Heart right ventricle (tissue), 16 donors: ENCODE measurements at places on chromosomes 13 and 19. TPM values are rescaled to one million over a fixed set of nuclear protein-coding genes. Genes with fewer than 3 reads are reported as not detected.
A peak's percentile ranks its signal among the peaks of the same experiment; 100 is the strongest.

SPIB gene
- not detected for polyA plus RNA-seq

- peak; percentile 89 for DNase-seq
Measured at GRCh38 chr19:41426952-41427646, at the start of gene B3GNT8. B3GNT8 (minus strand) TSS chr19:41427374; CDS start chr19:41426778, 596 bp downstream.

GRCh38 chr19:53819861-53820260 is 4.3 kb downstream of the NLRP12 start:
- no peak for DNase-seq

LENG9 gene
- polyA plus RNA-seq: 2.6 TPM

CABP5 gene
- not detected for polyA plus RNA-seq

DNA sequence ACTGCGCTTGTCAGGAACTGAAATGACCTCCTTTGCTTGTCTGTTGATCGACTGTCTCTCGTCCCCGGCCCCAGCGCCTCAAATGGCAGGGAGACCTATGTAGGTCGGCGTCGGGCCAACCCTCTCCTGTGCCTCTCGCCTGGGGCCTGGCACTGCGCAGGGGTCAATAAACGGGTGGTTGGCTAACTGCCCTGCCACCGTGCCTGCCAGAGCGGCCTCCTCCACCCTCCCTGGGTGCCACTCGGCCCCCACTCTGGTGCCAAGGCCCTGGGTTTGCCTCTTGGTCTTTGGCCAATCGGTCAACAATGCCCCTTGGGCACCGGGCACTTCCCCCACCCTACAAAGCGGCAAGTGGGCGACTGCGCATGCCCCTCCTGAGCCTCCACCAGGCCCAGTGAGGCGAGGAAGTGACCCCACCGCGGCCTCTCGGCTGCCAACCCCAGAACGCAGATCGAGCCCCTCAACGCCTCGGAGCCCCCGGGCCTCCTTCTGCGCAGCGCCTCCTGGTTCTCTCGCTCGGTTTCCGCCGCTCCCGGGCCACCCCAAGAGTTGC is 1.1 kb downstream of the KEAP1 start:
- peak; percentile 86 for DNase-seq

SHISA2 gene
- polyA plus RNA-seq: 0.22 TPM

DNA sequence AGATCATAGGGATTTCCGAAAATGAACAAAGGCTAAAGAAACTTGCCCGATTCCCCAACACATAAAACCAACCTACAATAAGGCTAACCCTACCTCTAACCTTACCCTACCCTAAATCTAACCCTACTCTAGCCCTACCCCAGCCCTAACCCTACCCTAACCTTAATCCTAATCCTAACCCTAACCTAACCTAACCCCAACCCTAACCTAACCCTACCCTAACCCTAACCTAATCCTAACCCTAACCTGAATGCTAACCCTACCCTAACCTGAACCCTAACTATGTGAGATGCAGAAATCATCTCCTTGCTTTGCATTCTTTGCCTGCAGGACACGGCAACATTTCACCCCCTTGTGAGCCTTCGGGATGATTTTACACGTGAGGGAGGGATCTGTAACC is 67.6 kb upstream of the SOX1 start:
- DNase-seq: no peak

- no peak for DNase-seq
Measured at GRCh38 chr13:23561261-23561660, 9.0 kb upstream of the TNFRSF19 start.

DNA sequence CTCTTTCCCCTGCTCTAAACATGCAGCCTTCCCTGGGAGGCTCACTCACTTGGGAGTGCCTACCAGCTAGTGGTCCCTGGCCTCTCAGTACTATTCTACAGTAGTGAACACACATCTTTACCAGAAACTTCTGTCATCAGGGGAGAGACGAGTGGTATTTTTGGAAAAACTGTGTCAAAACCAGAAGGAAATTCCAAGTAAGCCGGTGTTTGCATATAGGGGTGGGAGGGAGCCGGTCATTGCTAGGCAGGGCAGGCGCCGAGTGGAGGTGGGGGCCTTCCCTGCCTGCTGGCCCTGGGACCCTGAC is 7.0 kb downstream of the RPS9 start:
- no peak for DNase-seq

GRCh38 chr19:48867123-48867745 is 1.2 kb downstream of the PLEKHA4 start:
- DNase-seq: no peak

DNA sequence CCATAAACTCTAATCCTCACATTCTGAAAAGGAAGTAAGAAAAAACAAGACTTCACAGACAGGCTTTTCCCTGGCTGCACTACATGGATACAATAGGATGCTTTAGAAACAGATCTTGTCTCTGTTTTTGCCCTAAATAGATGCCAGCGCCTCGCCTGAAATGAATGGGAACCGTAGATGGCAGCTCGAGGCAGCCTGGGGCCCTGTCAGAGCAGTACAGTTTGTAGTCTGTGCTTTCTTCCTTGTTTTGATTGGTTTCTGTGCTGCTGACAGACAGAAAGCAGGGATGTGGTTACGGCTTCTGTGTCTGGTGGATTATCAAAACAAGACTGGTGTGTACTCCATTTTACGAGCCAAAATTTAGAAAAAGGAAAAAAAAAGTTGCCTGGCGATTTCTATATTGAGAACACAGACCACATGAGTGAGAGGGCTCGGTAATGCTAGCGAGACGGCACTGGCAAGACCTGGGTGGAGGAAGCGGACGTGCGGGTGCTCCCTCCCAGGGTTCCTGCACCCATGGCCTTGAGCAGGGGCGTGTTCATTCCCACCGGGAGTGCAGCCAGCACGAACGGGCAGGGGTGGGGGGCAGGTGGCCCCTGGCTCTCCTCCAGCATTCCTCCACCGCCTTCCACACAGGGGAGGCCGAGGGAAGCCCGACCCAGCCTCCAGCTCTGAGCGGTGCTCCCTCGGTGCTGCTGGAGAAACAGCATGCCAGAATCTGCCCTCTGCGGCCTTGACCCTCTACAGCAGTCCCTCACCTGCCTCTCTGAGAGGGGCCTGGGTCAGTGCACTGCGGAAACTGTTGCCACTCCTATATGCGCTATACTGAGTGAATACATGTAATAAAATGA is 37.6 kb upstream of the C1QTNF9 start:
- DNase-seq: peak; percentile 83

- no peak for DNase-seq
Measured at GRCh38 chr19:56930647-56931535, 90.4 kb upstream of the PEG3 start.

PALM3 gene
- polyA plus RNA-seq: not detected

- no peak for DNase-seq
Measured at GRCh38 chr13:39486758-39487157, 116.2 kb downstream of the LHFPL6 start.

CYP4F3 gene
- polyA plus RNA-seq: 0.01 TPM

GRCh38 chr19:3284759-3285646 is 60.5 kb downstream of the CELF5 start:
- DNase-seq: no peak

- DNase-seq: no peak
Measured at GRCh38 chr13:54415753-54416366, 1387.2 kb downstream of the OLFM4 start.

DNA sequence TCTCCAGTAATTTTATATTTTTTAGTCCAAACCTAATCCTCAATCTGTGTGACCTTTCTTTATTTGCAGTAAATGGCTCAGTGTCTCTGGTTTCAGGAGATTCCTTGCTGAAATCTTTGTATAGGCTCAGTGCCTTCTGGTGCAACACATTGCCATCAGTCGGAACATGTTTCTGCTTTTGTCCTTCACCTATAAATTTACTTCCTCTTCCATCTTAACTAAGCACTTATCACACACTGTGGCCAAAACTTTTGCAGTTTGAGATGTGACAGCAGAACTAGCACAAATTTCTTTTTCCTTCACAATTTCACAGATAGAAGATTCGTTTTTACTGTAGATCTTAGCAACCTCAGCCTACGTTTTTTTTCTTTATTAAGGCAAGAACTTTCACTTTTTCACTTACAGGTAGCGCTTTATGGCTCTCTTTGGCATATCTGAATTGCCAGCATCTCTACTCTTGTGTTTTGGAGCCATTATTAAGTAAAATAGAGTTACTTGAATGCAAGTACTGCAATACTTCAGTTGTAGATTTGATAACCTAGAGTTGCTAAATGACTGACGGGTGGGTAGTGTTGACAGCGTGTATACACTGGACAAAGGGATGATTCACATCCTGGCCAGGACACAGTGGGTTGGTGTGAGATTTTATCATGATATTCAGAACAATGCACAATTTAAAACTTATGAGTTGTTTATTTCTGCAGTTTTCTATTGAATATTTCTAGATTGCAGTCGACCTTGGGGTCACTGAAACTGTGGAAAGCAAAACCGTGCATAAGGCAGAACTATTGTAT is 44.3 kb downstream of the NDFIP2 start:
- no peak for DNase-seq

DNA sequence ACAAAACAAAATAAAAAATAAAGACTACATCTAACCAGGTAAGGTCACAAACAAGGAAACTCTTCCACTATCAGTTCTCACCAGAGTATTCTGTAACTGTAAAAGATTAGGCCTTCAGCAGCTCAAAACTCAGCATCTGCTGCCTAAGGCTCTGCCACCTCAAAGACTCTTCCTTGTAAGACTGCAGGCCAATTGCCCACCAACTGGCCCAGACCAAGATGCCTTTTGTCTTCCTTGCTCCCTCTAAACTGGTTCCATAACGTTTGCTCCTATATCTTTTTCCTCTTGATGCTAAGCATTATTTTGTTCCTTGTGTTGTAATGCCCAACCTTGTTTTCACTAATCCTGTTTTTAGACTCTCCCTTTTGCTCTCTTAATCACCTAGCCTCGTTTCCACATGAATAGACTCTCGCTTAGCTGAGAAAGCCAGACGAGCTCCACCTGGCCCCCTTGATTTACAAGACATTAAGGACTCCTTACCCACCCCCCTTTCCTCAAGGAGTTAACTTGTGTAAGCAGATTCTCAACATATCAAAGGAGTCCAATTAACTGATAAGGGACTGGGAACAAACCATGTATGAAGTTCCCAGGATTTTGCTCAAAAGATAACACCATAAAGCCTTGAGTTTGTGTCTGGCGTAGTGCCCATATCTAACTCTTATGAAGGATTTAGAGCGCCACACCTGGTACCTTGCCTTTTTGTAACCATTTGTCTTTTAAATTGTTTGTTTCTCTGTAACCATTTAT is 1.5 kb downstream of the ZNF814 start:
- DNase-seq: no peak

DNA sequence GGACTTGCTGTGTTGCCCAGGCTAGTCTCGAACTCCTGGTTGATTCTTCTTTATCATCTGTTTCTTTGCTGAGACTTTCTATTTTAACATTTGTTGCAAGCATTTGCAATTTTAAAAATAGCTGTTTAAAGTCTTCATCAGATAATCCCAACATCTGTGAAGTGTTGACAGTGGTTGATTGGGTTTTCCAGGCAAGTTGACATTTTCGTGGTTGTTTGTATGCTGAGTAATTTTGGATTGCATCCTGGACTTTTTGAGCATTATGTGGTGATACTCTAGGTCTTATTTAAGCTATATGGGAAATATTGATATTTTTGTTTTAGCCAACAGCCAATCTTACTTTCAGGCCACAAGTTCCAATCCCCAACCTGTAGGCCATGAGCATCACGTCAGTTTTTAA is 25.1 kb downstream of the AP1M1 start:
- no peak for DNase-seq

SULT2A1 gene
- not detected for polyA plus RNA-seq

GRCh38 chr19:30217461-30217860 is 154.7 kb upstream of the ZNF536 start:
- no peak for DNase-seq

GRCh38 chr13:113029487-113030258 is 60.7 kb downstream of the MCF2L start:
- no peak for DNase-seq

- no peak for DNase-seq
Measured at GRCh38 chr13:91270031-91270430, 77.5 kb upstream of the MIR17HG start.

GRCh38 chr19:10769533-10770491 is 51.9 kb downstream of the DNM2 start:
- DNase-seq: peak; percentile 85

GRCh38 chr13:33213024-33213768 is 72.4 kb downstream of the STARD13 start:
- DNase-seq: no peak
